ENCODE measurements at places on chromosomes 3 and 15.
A peak's percentile ranks its signal among the peaks of the same experiment; 100 is the strongest.

DNA sequence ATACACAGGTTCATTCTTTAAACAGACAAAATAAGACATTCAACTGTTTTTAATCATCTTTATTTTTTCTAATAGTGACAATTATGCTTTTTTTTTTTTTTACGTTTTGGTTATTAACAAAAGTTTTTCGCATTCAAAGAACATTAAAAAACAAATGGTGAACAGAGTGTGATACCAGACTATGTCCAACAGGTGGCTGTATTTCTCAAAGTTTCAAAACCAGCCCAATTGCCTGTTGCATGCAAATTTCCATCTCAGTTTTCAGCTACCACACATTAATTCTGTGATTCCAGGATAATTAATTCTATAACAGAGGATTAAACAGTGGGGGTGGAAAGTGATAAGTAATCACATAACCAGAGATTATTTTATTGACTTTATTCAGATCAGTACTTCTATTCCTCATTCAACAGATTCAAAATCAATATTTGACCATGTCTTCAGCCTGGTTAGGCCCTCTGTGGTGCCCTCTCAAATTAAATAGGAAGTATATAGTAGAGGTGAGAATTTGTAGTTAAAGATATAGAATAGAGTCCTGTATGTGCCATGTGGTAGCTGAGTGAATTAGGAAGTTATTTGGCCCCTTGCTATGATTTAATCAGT is 122.2 kb upstream of the DCBLD2 start:
- no peak for DNase-seq

GRCh38 chr15:98177966-98178592 is 217.6 kb downstream of the ARRDC4 start:
- DNase-seq, result no peak

DNA sequence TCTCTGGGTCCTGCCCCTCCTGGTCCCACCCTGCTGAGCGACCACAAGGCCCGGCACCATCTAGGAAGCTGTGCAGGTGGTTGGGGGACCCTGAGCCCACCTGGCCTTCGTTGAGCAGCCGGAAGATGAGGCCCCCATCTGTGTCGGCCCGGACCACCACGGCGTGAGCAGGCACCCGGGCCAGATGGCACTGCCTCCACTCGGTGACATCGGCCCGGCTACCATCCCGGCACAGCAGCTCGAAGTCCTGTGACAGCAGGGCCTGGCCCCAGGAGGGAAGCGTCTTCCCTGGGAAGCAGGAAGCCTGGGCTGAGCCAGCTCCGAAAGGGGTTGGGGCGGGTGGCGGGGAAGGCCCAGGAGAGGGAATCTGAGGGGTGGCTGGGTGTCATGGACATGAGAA is 12.6 kb downstream of the MELTF start:
- no peak for DNase-seq

DNA sequence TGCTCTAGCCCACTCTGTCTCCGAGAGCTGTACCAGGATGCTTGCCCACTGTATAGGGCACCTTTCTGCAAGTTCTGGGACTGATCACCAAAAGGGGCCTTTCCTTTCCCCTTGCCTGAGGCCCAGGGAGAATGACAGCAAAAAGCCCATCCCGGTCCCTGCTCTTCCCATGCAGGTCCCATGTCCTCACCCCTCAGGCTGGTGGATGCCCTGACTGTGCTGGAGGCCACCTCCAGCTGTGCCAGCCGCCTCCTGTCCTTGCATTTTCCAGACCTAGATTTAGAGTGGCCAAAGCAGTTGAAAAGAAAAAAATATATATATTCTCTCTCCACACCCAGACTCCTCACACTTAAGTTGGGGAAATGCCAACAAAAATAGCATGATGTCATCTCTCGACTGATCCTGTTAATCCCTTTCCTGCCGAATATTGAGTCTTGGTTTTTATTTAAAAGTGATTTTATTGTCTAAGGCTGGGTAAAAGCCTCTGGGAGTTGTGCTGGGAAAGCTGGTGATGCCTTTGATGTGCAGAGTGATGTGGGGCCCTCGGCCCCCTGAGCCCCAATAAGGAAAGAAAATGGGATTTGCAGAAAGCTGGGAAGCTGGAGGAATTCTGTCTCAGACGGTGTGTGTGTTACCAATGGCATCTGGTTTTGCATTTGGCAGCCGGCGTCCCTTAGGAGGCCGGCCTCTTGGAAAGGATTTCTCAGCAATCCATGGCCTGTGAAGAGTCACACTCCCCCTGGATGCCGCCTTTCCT is 29.3 kb upstream of the TPM1 start:
- no peak for DNase-seq

- DNase-seq, result no peak
Measured at GRCh38 chr3:113132571-113132996, 78.8 kb upstream of the BOC start.

DNA sequence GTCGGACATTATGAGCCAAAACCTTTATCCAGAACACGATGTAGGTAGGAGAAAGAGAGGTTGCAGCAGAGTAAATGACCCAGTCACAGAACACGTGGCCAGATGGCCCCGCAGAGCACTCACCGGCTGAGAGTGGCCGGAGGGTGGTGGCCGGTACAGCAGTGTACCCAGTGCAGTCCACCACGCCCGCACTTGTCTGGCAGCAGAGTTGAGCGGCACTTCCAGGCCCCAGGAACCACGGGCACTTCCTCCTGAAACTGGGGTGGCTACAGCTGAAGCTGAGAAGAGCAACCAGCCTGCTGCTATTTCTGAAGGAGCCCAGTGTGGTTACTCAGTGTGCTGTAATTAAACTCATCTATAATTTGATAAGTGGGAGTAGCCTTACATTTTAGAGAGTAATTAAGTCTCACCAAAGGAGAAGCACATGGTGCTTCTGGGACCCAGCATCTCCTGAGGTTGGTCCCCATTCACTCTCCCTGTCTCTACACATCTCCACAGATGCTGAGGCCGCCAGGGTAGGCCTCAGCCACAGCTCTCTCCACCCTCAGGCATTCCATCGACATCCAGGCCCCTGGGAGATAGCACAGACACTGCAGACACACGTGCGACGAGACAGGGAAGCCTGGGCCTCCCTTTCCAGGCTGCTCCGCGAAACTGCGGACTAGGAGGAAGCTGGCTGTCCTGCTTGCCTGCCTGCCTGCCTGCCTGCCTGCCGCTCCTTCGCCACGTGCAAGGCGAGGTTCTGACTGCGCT is 49.8 kb downstream of the BDH1 start:
- DNase-seq, result no peak

DNA sequence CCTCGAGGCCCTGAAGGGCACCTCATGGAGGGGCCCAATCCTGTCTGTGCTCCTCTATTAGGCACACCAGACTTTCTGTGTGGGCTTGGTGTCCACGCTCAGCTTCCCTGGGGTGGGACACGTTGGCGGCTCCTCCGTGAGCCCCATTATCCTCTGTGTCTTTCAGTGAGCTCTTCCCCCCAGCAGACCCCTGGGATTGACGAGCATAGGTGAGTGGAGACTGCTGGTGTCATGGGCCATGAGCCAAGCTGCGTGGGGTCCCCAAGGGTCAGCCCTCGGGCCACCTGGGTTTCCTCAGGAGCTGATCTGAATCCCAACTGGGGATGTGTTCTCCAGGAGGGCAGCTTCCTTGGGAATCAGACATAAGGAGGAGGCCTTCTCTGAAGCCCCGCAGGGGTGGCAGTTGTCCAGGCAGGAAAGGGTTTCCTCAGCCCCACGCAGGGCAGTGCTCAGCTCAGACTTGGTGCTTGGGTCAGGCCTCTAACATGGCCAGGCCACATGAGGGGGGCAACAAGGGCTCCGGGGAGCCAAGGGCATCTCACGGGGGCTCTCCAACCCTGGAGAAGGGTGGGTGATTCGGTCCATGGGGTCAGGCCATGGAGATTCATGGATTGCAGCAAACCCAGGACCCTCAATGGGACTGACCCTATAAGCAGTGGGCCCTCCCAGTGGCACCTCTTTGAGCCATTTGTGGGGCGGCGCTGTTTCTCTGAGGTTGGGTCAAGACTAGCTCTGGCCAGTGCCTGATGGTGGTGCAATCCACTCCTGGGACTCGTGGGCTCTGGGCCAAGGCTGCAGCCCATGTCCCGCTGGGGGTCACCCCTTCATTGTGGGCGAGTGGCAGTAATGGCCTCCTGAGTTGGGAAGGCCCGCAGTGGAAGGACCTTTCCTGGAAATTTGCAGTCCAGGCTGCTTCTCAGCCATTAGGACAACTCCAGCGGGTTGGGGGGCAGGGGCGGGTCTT is 222.5 kb downstream of the SNRPN start:
- peak; percentile 7 for DNase-seq

DNA sequence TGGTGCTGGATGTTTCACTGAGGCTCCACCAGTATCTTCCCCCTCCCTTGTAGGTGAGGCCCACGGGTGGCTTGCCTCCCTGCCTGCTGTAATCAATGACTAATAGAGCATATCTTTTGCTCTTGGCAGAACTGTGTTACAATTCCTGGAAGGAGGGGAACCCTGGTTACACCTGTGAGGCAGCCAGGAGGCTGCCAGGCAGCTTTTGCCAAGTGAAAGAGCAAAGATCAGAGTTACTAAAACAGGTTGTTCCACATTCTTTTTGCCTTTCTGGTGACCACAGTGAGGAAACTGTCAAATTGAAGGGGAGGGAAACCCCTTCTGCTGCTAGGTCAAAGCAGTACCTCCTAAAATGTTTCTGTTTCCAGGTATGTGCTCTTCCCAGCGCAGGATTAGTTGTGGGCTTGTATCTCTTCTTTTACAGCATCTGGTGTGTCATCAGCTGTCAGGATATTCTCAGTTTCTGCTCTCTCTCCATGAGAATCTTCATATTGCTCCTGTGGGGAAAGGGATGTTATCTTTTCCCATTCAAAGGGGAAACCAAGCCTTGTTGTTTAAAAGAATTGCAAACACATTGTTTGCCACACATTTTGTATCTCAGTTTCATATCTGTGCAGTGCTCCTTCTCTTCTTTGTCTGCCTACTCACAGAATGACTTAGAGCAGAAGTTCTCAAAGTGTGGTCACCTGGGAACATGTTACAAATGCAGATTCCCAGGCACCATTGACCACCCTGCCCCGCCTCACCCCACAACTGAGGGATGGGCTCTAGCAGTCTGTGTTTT is 137.4 kb upstream of the UMPS start:
- DNase-seq, result no peak

GRCh38 chr3:194087280-194087679 is 48.7 kb upstream of the HES1 start:
- DNase-seq, result no peak

DNA sequence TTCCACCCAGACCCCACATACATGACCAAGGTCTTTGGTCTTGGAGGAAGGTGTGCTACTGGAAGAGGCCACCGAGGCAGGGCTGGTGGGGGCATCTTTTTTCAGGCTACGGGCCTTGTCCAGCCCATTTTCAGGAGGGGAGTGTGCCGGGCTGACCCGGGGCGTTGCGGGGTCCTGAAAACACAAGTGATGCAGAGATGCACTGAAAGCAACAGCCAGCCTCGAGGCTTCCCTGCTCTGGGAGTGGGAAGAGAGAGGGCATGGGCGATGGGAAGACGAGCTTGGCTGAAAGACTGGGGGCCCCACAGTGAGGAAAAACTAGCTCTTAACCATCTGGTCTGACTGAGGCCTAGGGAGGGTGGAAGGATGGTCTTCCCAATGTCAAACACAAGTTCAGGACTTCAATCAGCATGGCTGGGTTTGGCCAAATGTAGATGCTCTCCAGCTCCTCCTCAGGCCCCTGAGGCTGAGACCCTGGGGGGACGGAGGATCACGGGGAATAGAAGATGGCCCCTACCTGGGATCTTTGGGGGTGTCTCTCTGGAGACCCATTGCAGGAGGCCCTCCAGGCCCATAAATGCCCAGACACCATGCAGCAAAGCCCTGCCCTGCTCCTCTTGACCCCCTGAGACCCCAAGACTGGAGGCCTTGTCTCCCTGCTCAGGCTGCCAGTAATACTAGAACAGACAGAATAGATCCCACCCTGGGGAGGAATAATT is 38.9 kb downstream of the TLE3 start:
- no peak for DNase-seq

GRCh38 chr3:114428044-114428595 is 134.3 kb downstream of the TIGIT start:
- no peak for DNase-seq

DNA sequence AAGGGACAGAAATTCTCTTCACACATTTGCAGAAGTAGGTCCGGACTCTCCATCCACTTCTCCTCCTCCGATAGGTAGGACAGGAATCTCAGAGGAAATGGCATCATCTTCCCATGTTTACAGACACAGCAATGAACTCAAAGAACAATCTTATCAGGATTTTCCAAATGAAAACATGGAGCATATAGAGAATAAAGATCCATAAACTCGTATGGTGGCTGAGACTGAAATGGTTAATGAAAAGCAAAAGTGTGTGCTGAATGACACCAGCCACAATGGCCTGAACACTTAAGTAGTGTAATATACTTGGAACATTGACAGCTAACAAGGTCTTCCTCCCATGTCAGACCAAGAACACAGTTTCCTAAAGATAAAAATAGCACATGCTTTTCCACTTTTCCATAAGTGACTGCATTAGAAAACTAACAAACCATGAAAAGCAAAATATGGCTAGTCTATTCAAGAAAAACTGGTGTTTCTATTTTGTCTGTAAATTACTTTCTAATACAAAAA is 5.8 kb downstream of the CCRL2 start:
- no peak for DNase-seq

- DNase-seq, result no peak
Measured at GRCh38 chr3:168141405-168141998, 45.8 kb upstream of the GOLIM4 start.

DNA sequence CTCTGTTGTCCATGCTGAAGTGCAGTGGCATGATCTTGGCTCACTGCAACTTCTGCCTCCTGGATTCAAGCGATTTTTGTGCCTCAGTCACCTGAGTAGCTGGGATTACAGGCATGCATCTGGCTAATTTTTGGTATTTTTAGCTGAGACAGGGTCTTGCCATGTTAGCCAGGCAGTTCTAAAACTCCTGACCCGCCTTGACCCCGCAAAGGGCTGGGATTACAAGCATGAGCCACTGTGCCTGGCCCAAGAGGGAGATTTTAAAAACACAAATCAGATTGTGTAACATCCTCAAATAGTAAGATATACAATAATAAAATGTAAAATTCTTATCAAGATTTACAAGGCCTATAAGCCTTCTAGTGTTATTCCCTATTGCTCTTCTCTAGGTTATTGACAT is 62.5 kb upstream of the PHLDB2 start:
- no peak for DNase-seq

GRCh38 chr15:96338074-96338765 is 7.7 kb downstream of the NR2F2 start:
- no peak for DNase-seq

GRCh38 chr3:175255698-175256097 is 396.6 kb downstream of the NAALADL2 start:
- DNase-seq, result no peak

DNA sequence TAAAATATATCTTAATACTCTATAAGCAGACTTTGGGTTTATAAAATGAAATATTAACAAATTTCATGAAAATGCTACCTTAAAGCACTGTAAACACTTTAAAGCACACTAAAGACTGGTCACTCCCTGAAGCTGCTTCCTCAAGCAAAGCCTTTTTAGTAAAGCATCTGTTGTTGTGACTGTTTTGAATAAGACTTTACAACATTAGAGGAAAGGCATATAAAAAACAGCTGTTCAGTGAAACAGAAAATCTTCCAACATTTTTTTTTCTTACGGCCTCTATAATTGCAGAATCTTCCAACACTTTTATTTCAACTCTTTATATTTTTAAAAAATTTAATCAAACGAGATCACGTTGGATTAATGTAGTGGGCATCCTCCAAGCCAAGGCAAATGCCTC is 48.1 kb downstream of the GRK7 start:
- no peak for DNase-seq

Data from D721Med (cell line).